Gastroesophageal sphincter (tissue), 4 donors: ENCODE measurements at places on chromosomes 2 and 18.

DNA sequence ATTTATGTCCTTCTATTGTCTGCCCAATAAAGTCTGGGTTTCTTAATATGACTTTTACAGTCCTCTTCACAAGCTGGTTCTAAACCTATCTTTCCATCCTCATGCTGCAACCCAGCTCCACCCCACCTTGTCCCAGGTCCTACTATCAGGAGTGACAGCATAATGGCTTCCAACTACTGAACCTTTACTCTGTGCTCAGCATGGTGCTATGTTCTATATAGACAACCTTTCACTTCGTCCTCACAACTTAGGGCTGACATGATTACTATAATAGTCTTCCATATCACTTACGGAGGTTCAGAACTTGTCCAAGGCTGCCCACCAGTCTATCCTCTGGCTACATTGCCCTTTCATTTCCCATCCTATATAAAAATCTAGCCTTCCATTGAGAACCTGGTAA, 256.8 kb downstream of the ALK start:
- ATAC-seq: no peak

GRCh38 chr2:96110621-96111256, 5.6 kb downstream of the ADRA2B start:
- ATAC-seq: no peak

GRCh38 chr2:213562539-213563180, 278.4 kb downstream of the SPAG16 start:
- no peak for ATAC-seq

GRCh38 chr18:68666381-68666780, 48.5 kb downstream of the TMX3 start:
- ATAC-seq: no peak

DNA sequence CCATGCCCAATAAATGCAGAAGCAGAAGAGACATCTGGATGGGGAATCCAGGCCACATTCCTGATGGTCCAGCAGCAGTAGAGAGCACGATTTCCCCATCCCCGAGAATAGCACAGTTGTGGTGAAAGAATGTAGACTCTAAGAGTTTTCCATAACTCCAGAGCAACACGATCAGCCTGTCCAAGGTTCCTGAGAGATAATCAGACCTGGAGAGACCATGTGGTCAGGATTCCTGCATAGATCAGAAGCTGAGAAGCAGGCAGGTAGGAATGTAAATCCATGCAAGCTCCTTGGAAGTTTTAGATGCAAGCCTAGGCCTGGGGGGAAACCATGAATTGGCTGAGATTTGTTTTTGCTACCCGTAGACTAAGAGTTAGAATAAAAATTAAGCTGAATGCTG, 34.2 kb upstream of the PTPRM start:
- ATAC-seq: no peak

GRCh38 chr2:241912021-241912555, 42.6 kb downstream of the RTP5 start:
- ATAC-seq: no peak

GRCh38 chr18:49886891-49887764, 73.8 kb upstream of the ACAA2 start:
- no peak for ATAC-seq

GRCh38 chr18:59725142-59725541, 27.9 kb upstream of the CCBE1 start:
- no peak for ATAC-seq

GRCh38 chr2:198852248-198852647, 605.5 kb downstream of the SATB2 start:
- ATAC-seq: no peak

- no peak for ATAC-seq
Observed at GRCh38 chr18:8468921-8469335, 140.3 kb upstream of the RAB12 start.

DNA sequence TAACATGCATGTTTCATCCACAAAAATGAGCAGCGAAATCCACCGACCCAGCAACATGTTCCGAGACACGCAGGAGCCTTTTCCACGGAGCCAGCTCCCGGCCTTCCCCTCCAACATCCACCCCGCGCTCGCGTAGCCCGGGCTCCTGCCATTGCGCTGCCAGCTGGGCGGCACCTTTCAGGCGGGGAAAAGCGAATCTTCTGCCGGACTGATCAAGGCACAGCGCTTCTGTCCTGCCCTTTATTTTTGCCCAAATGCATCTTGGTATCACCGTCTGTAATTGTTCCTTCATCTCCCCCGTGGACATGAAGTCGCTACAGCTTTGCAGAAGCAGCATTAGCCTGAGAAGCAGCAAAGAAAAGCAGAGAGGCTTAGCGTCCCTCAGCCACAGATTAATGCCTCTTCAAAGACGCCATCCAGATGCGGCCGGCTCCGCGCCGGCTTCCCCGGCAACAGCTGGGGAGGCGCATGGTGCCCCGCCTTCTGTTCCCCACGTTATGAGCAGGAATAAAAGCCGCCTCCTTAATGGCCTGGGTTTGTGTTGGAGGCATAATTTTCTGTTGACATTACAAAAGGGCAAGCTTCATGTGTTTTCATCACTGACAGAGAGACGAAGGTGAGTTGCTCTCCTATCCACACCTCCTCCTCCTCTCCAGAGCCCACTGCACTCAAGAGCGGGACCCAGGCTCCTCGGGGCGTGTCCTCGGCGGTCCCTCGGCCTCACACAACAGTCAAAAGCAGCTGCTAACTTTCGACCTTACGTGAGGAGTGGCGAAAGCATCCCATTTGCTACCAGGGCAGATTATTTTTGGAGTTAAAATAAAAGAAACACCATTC, 122.1 kb upstream of the SALL3 start:
- no peak for ATAC-seq

GRCh38 chr18:9280849-9281248, 53.7 kb upstream of the TWSG1 start:
- ATAC-seq: no peak

- no peak for ATAC-seq
Observed at GRCh38 chr2:63051795-63052333, 1.2 kb downstream of the OTX1 start.

GRCh38 chr2:175111200-175111657, 56.8 kb downstream of the ATF2 start:
- no peak for ATAC-seq

DNA sequence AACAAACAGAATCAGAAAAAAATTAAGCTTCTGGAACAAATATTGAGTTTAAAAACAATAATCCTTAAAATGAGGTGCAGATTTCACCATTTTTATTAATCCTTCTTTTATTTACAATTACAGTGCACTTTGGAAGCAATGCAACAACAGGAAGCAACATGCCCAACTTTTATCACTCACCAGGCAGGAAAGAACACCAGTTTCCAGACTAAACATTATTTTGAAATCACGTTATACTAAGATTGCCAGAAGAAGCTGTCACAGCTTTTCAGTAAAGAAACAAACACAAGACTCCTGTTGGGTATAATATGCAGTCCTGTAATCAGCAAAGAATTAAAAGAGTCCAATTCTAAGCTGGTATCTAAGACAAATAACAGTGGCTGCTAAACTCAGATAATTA, 137.9 kb upstream of the ZC3H15 start:
- no peak for ATAC-seq

DNA sequence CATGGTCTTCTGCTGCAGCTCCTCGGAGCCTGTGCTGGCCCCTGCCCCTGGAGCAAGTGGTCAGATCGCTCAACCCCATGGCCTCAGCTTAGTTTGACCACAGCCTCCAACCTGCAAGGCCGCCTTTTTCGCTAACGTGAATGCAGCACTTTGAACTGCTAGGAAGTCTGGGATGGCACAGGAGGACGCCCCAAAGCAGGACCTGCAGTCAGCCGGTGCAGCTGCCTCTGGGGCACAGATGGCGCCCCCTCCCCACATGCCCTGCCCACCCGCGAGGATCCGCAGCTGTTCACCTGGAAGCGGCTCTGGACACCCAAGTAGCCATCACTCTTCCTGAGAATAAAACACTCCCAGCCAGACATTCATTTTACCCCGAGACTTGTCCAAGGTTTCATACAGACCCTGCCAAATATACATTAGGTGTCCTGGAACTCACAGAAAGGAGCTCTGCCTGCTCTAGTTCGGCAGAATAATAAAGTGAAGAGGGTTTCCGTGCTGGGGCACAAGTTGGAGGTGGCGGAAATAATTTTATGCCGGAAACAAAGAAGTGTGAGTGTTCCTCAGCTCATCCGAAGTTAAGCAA, 510.1 kb downstream of the EIPR1 start:
- no peak for ATAC-seq

GRCh38 chr2:135052997-135053474, 944 bp downstream of the RAB3GAP1 start:
- peak; percentile 8 for ATAC-seq

DNA sequence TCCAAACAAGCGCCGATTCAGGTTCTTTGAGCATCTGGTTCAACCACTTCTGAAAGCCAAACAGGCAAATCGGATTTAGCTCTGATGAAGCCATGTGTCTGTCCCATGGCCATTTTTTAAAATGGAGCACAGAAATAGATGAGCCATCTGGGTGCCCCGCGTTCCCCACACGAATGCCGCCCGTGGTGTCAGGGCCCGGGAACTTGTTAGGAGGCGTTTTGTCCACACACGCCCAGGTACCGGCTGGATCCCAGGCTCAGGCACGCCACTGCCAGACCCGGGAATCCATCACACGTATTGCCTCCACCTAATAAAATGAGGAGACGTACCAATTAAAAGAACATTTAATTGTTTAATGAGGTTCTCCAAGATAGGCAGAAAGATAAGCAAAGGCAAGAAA, 374.4 kb upstream of the SALL3 start:
- ATAC-seq: no peak
